Activated T-helper 2 cell treated with anti-CD3 and anti-CD28 coated beads, Interferon-gamma antibody, Interleukin-2, Interleukin-4, amounts not matched to agents 10 μg/mL and 5 μg/mL and 100 μg/mL, durations not matched to agents 14 hours and 24 hours and 36 hours (primary cell): ENCODE measurements at places on chromosomes 6 and 20. TPM values are rescaled to one million over a fixed set of nuclear protein-coding genes. Genes with fewer than 3 reads are reported as not detected.

Gene SPAG4
- 6.9 and 11.8 TPM in 2 replicates for total RNA-seq

Gene PBOV1
- not detected in 2 replicates for total RNA-seq

Gene SLC35F1
- 0.09 TPM in 1 of 2 replicates, not detected in the other for total RNA-seq

Gene PROKR2
- total RNA-seq: not detected in 2 replicates

Gene SMLR1
- not detected in 2 replicates for total RNA-seq

Gene CABLES2
- 12.5 and 12.6 TPM in 2 replicates for total RNA-seq

Gene DEFB124
- not detected in 2 replicates for total RNA-seq

Gene POU5F1
- not detected in 2 replicates for total RNA-seq

Gene ENPP1
- 34.8 TPM in 2 replicates for total RNA-seq

Gene PRSS35
- total RNA-seq: not detected in 2 replicates

Gene MEI4
- not detected in 2 replicates for total RNA-seq

Gene PTPN1
- 93.2 and 94.6 TPM in 2 replicates for total RNA-seq
